ENCODE measurements at places on chromosomes 5 and 9. TPM values are rescaled to one million over a fixed set of nuclear protein-coding genes. Genes with fewer than 3 reads are reported as not detected.
A peak's percentile ranks its signal among the peaks of the same experiment; 100 is the strongest.

GRCh38 chr9:121686930-121687541, 35.6 kb downstream of the DAB2IP start:
- DNase-seq = peak; percentile 78

- no peak for DNase-seq
Observed at GRCh38 chr5:122727112-122727541, 47.8 kb upstream of the SNX2 start.

DNA sequence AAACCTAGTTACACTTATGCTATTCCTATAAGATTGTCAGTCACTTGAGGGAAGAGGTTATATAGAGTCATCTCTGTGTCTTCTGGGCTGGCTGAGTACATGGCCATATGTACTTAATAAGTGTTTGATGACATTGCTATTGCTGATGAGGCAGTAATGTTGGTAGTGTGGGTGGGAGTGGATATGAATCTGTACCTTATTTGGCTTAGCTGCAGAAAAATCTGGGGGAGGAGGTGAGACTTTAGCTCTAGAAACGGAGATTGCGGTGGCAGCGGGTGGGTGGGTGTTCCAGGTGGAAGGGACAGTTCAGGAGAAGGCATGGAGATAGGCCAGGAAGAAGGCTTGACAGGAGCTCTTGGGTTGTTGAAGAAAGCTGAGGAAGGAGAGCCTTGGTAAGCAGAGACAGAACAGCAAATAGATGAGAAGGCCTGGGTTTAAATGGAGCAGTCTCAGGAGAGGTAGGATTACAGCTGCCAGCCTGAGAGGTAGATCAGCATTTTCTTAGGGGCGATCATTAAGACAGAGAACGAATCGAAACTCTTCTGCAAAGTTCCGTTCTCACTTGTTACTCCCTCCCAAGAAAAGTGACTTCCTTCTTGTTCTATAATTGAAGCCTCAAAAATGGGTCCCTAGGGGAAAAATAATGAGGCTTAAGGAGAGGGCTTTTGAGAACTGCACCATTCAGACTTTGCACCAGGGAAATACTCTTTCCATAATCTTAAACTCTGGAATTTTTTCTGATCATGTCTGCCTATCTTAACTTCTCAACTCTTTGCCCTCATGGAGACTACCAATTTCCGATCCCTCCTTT, 160.5 kb downstream of the UNC13B start:
- DNase-seq = no peak

GRCh38 chr9:103319979-103320378, 324.8 kb downstream of the CYLC2 start:
- no peak for DNase-seq

Gene CCL21
- total RNA-seq = 49.3 TPM

Gene NMRK1
- total RNA-seq = 12.3 TPM

Gene PCDHB8
- total RNA-seq = 2.3 TPM

Gene SPINK6
- not detected for total RNA-seq
